ENCODE measurements at places on chromosomes 2 and 18.

DNA sequence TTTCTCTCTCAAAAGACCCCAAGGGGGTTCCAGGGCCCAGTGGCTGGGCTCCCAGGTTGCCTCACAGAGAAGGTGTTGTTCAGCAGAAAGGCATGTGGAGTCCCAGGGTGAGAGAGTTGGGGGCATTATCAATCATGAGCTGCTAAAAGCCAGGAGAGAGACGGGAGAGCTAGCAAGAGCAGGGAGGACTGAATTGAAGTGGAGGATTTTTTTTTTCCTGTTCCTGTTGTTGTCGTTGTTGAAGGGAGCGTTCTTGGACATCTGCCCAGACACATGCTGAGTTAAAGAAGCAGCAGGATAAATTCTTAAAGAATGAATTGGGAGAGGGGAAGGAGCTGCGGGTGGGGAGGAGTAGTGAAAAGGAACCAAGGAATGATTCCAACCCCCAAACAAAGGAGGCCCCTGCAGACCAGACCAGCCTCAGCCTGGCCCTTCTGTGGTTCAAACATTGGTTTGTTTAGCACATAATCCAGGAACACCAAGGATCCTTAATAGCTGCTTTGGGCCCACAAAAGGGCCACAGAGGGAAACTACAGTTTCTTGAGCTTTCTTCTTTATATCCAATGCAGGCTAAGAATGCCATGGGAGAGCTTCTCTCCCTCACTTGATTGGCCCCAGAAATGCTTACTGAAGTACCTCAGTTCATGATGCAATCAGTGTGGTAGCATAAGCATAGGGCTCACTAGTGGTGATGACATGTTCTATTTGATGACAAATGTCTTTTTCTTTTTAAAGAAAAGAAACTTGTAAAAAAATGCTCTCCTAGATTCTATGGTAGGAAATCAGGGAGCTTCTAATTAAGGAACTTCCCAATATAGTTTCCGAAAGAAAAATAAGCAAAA is 146.0 kb downstream of the SETBP1 start:
- DNase-seq = no peak

DNA sequence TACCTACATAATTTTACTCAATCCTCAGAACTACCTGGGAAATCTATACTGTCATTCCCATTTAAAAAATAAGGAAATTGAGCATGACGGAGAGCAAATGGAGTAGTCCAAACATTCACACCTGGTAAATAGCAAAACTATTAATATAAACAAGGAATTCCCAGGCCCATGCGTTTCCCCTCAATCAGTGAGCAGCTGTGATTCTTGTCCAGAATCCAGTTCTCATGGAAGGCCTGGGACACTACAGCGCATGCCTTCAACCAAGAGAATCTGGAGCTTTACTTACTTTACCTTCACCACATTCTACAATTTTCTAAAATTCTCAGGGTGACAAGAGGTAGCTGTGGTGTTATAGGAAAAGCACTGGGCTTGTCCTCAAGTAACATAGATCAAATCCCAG is 259.0 kb downstream of the LRATD1 start:
- no peak for DNase-seq

- DNase-seq = no peak
These were observed 463.7 kb upstream of the DSEL start for GRCh38 chr18:67980241-67980640.

- DNase-seq = no peak
These were observed 74.1 kb downstream of the BOD1L2 start for GRCh38 chr18:57220930-57221483.

GRCh38 chr2:149164296-149164695 is 125.8 kb downstream of the LYPD6B start:
- no peak for DNase-seq

DNA sequence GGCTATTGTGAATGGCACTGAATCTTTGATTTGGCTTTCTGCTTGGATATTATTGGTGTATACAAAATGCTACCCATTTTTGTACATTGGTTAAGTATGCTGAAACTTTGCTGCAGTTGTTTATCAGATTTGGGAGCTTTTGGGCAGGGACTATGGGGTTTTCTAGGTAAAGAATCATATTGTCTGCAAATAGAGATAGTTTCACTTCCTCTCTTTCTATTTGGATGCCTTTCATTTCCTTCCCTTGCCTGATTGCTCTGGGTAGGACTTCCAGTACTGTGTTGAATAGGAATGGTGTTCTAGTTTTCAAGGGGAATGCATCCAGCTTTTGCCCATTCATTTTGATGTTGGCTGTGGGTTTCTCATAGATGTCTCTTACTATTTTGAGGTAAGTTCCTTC is 489.1 kb upstream of the LRATD1 start:
- no peak for DNase-seq

- DNase-seq = no peak
These were observed 63.8 kb downstream of the SPTBN1 start for GRCh38 chr2:54519841-54520459.

DNA sequence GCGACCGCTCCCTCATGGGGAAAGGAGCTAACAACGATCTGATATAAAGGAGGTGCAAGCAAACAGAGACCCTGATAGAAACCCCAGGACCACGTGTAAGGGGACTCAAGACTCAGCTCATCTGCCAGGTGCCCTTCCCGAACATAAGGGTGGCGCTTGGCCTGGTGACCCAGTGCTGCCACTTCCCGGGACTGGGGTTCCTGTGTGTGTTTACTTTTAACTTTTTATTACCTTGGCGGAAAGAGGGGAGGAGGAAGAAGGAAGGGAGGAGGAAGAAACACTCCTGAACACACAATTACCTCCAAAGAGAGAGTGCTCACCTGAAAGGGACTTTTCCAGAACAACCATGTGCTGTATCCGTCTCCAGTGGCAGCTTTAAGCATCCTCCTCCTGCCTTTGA is 56.5 kb upstream of the EDAR start:
- no peak for DNase-seq

GRCh38 chr18:56652802-56653201 is 1.6 kb downstream of the WDR7 start:
- no peak for DNase-seq

- no peak for DNase-seq
These were observed 45.2 kb upstream of the SCG2 start for GRCh38 chr2:223647258-223647952.

GRCh38 chr2:145100301-145100700 is 580.4 kb upstream of the ZEB2 start:
- no peak for DNase-seq

DNA sequence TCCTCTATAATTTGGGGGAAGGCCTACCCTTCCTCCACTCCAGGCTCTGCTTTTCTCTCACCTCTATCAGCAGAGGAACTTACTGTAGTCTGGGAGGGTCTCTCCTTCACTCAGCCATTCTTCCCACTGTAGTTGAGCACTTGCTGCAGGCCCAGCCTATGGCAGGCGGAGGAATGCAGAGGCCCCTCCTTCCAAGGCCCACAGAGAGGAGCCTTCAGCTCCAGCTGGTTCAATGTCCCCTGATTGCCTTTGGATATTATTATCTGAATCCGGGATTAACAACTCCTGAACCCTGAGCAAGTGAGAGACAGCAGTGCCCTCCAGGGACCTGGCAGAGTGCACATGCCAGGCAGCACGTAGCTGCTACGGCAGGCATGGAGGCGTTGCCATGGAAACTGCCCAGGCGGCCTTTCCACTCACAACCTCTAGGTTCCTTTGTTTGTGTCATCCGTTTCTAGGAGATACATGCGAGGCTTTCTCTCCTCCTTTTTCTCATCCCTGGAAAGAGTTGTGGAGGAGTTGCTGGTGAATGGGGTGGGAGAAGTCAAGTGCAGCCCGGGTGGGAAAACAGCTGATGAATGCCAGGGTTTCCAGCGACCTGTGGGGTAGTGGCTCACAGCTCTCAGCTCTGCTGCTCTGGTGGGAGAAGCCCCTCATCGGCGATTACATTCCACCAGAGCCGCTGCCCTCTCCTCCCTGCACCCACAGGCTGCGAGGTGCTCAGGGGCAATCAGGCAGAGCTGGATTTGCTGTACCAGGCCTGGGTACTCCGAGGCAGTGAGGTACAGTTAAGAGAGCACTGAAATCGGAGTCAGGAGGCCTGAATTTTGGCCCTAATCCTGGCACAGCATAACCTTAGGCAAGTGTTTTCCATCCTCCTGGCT is 55.3 kb upstream of the HK2 start:
- DNase-seq = no peak

- DNase-seq = no peak
These were observed 402.5 kb upstream of the SPRED2 start for GRCh38 chr2:65834771-65835475.

GRCh38 chr2:238098901-238099713 is 1.0 kb upstream of the ESPNL start:
- no peak for DNase-seq

DNA sequence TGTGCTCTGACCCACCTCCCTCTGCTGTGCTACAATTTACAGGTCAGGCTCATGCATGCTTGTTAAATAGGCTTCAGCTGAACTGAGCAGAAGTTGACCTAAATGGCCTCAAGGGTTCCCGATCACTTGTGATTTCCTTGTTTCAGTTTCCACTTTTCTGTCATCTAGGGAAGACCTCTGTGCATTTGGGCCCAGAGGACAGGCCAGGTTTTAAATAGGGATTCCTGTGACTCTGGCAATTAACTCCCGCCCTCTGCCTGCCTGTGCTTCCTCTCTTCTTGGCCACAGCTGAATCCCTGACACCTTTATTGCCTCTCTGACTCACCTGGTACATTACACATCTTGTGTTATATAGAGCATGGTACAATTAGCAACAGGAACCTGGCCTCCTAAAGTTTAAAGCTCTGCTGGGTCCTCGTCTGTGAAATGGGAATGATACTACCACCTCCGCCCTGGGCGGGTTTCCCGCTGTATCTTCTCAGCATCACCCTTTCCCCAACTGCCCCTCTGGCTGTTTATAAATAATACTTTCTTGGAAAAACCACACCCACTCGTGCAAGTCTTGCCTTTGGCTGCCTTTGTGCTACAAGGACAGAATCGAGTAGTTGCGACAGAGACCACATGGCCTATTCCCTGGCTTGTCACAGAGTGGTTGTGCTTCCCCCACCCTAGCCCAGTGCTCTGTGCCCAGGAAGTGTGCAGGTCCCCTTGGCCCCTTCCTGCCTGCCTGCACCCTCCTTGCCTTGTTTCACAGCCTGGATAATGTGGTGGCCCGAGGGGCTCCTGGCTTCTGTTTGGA is 7.9 kb downstream of the CABLES1 start:
- no peak for DNase-seq

DNA sequence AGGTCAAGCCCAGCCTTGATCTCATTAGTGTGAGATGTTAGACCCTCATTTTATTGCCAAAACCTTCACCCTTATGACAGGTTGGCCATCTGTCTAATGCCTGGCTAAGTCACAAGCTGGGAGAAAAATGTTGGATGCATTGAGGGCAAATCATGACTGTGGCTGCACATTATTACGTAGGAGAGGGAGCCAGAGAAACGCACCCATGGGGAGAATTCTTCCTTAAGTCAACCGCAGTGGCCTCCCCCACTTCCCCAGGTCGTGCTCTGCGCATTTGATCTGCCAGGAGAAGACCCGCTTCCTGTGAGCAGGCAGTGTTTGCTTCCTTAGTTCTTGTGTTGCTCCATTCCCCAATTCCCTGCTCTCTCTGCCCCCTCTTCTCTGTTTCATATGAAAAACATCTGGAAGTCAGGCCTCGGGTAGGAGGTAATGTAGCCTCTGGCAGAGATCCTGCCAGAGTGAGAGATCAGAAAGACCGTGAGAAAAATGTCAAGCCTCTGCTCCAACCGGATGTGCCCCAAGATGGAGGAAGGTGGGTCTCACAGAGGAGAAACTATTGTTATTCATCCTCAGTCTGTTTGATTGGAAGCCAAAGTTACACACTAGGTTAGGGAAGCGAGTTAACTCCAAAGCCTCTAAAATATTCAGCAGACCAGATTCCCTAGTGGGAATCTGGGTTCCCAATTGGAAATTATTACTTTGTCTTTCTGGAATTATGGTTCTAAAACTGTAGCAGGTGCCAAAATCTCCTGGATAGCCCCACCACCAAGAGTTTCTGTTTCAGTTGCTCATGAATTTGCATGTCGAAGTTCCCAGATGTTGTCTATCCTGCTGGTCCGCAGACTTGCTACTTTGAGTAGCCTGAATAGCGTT is 144.3 kb upstream of the PELI1 start:
- DNase-seq = no peak

DNA sequence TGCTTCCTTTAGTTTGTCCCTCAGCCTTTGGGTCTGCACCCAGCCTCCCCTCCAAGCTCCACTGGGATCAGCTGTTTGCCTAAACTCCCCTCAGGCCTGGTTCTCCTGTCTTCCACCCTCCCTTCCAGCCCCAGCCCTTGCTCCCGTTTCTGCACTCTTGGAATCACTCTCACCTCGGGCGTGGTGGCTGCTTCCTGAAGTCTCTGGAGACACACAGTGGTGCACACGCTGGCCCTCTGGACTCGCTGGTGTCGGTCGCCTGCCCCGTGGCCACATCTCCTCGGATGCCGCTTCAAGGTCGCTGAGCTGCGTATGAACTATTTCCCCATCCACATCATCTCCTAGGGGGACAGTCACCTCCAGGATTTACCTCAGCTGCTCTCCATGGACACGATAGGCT is 46.3 kb downstream of the PSMG2 start:
- no peak for DNase-seq

DNA sequence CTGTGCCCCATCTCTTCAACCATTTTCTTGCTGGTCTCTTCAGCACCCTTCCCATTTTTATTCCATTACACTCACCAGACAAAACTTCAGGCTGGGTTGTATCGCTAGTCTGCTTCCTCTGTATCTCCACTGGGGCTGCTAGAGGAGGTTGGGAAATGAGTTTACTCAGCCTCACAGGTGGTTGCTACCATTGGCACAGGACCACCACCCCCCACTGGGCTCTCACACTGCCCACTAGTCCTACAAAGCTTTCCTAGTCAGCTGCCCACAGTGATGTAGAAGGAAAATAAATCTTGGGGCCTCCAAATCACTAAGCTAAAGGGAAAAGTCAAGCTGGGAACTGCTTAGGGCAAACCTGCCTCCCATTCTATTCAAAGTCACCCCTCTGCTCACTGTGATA is 12.3 kb upstream of the IL1B start:
- DNase-seq = no peak

DNA sequence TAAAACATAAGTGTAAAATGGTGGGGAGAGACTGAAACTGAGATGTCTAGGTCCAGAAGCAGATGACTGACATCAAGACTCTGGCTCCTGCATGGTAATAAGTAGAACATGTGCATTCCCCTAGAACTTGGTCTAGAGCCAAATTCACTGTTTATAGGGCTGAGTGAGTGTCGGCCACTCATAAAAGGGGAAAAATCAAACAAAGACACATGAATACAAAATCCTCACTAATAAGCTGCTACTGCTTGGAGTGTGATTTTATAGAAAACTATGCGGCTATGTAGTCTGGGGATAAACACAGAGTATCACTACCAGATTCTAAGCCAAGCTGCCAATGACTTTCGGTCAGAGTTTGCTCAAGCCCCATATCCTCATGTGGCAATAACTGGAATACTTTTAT is 1080.8 kb upstream of the DDX18 start:
- no peak for DNase-seq

GRCh38 chr2:75408771-75409170 is 152.0 kb downstream of the EVA1A start:
- no peak for DNase-seq

DNA sequence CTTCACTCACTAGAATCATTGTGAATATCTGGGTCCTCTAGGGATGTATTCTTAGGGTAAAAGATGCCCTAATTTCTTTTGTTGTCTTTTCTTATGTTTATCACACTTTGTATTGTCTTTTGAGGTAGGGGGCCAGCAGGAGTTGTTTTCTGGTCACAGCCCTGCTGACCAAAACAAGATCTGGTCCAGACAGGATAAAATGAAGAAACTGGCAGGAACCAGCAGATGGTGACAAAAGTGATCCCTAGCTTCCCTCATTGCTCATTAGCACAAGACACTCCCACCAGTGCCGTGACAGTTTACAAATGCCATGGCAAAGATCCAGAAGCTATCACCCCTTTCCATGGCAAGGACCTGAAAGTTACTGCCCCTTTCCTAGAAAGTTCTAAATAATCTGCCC is 81.7 kb upstream of the CCDC85A start:
- no peak for DNase-seq
